ENCODE measurements at places on chromosomes 6 and 20.
A peak's percentile ranks its signal among the peaks of the same experiment; 100 is the strongest.

DNA sequence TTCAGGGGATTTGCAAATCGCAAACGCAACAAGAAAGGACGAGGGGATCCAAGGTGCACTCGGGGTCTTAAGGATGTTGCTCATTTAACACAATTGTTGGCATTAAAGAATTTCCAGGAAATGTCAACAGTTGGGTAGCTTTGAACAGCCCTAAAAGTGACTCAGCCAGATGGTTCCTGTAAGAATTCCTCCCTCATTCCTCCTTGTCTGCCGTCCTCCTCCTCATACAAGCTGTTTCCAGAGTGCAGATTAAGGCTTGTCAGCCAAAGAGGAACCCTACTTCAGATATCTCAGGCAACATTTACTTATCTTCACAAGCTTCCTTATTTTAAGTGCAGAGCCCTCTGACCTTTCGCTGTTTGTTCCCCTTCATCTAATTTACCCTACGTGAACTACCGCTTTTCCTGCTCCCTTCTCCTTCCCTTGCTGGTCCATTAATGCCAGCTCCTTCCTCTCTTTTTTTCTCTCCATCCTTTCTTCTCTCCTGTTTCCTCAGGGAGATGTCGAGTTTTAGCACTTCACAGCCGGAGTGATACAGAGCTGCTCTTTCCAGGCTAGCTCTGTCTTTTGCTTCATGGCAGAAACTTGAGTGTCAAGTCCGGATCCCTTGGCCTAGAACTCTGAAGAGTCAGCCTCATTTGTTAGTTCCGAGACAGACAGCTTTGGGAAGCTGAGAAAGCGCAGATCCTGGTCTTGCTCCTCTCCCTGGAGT lies 26.1 kb upstream of the TBC1D7 start:
- peak overlapping the region; percentile 86 for H3K4me3 ChIP-seq
- H3K4me1 ChIP-seq, result peaks cover 34% of the 10 kb centered on the region
- H3K27ac ChIP-seq, result peak overlapping the region; percentile 94
- DNase-seq, result no peak

DNA sequence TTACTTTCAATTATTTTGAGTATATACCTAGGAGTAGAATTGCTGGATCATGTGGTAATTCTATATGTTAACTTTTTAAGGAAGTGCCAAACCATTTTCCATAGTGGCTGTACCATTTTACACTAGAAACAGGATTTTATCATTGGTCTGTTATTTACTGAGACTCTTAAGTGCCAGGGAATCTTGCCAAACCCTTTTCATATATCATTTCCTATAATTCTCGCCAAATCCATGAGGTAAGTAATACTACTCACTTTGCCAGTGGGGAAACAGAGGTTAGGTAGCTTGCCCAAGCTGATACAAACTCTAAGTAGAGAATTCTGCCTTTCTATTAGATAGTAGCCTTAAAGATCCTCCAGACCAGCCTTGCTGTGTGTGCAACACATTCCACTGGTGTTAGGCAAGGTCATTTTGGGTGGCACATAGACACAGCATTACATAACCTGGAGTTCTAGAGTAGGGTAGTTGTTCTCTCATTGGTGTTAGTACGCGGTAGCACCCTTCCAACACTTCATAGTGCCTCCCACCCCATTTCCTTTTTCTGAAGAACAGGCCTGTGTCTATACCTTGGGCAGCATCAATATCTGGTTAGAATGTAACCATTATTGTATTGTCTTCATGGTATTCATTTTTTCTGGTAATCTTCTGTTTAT lies 65.5 kb downstream of the ARID1B start:
- DNase-seq, result no peak
- H3K27ac ChIP-seq, result peak overlapping the region; percentile 74
- H3K4me1 ChIP-seq, result peaks cover 81% of the 10 kb centered on the region
- peaks cover 4% of the 10 kb centered on the region for H3K36me3 ChIP-seq
- H3K27me3 ChIP-seq, result no peaks in the 10 kb centered on the region
- no peak overlapping the region for H3K4me3 ChIP-seq

DNA sequence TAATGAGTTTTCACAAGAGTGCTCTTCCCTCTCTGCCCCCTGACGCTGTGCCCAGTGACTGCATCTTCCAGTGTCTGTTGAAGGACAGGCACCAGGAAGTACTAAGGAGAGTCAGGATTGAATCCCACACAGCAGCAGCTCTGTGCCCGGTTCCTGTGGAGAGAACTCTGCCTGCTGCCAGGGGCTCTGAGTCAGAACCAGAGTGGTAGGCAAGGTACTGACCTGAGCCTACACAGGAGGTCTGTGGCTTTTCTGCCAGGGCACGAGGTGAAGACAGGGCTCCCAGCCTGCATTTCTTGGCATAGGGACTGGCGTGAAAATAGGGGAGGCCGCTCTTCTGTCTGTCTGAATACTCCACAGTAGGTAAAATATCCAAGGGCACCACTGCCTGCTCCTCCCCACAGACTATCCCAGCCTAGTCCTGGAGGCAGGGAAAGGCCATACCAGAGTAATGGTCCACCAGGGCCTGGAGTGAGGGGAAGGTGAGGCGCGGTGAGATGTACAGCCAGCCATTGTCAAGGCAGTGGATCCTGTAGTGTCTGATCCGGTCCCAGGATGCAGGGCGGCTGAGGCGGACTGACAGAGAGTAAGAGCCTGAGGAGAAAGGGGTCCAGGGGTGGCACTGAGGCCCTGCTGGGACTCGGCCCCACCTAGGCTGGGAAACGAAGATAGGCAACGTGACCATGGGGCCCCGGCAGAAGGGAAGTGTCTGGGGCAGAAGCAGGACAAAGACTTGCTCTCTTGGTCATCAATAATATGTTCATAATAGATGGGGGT lies 9.4 kb downstream of the RAB5IF start:
- peaks cover 82% of the 10 kb centered on the region for H3K36me3 ChIP-seq
- H3K4me3 ChIP-seq, result no peak overlapping the region
- DNase-seq, result no peak
- H3K4me1 ChIP-seq, result peaks cover 18% of the 10 kb centered on the region
- H3K27ac ChIP-seq, result peak overlapping the region; percentile 49

GRCh38 chr6:100726666-100727065 lies 154.5 kb downstream of the ASCC3 start:
- no peak overlapping the region for H3K27ac ChIP-seq
- no peak overlapping the region for H3K4me3 ChIP-seq
- peaks cover 8% of the 10 kb centered on the region for H3K36me3 ChIP-seq
- DNase-seq, result no peak
- H3K27me3 ChIP-seq, result no peaks in the 10 kb centered on the region

- no peaks in the 10 kb centered on the region for H3K36me3 ChIP-seq
- no peak overlapping the region for H3K27ac ChIP-seq
- H3K4me3 ChIP-seq, result no peak overlapping the region
- no peaks in the 10 kb centered on the region for H3K27me3 ChIP-seq
- H3K4me1 ChIP-seq, result peaks cover 4% of the 10 kb centered on the region
Measured at GRCh38 chr6:137119196-137120104, 54.0 kb downstream of the IL22RA2 start.

DNA sequence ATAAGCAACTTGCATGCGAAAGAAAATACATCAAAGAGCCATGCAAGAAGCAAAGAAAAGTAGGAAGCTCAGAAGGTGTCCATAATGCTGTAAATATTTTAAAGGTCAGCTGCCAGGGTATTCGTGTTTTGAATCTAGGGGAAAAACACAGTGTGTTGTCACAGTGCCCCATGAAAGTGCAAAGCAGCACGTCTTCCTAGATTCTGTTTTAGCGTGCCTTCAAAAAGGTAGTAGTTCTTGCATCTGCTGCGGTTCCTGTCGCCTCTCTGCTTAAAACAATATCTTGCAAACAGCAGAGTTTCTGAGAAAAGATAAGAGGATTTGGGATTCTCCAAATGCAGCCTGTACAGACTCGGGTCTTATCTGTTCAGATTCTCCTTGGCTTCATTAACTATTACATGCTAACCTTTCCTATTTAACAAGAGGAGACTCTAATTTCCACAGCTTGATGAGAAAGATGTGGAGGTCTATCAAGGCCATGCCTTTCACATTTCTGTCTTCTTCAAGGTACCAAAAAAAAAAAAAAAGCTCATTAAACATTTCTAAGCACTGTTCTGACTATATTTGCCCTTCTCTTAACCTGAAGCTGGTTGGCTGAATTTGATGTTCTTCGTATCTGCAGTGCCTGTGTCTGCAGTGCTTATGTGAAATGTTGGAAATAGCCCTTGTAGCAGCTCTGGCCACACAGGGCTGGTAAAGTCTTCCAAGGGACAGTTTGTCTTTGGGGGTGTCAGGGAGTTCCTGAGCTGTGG lies 297.5 kb downstream of the ADGB start:
- H3K27ac ChIP-seq, result no peak overlapping the region
- no peak overlapping the region for H3K4me3 ChIP-seq
- no peaks in the 10 kb centered on the region for H3K4me1 ChIP-seq
- H3K27me3 ChIP-seq, result peaks cover 8% of the 10 kb centered on the region
- peaks cover 3% of the 10 kb centered on the region for H3K36me3 ChIP-seq
- no peak for DNase-seq

DNA sequence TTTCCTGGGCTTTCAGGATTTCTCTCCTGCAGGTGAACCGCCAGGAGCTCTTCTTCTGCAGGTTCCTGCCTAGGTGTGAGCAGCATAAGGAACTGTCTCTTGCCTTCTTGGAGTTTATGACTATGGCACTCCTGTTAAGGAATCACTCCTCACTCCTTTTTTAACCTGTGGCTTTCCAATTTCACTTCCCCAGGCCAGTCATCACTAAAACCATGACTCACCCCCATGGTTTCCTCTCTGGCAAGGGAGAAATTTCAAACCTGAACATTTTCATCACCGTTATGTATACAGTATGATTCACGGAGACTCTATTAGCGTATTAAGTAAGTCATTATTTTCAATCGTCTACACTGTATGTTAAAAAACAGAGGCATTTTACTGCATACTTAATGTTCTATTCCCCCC lies 78.2 kb upstream of the ARID1B start:
- peaks cover 34% of the 10 kb centered on the region for H3K27me3 ChIP-seq
- no peak overlapping the region for H3K4me3 ChIP-seq
- no peak for DNase-seq
- H3K36me3 ChIP-seq, result no peaks in the 10 kb centered on the region
- H3K27ac ChIP-seq, result no peak overlapping the region
- no peaks in the 10 kb centered on the region for H3K4me1 ChIP-seq

DNA sequence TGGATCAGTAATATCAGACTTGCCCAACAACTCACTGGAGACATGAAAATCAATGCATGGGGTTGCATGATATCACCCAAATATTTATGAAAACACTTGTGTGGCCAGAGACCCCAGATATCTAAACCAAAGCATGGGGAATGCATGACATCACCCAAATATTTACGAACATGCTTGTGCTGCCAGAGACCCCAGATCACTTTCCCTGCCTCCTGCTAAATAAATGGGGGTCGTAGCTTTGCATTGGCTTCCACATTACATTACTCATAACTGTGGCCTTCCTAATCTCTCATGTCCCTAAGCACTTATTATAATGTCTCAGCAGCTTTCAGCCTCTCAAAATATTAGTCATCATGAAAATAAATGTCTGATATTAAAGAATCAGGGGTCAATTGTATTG lies 838.0 kb upstream of the DEFB115 start:
- no peak for DNase-seq
- H3K4me3 ChIP-seq, result no peak overlapping the region
- no peaks in the 10 kb centered on the region for H3K27me3 ChIP-seq
- H3K27ac ChIP-seq, result no peak overlapping the region

- no peaks in the 10 kb centered on the region for H3K27me3 ChIP-seq
- H3K27ac ChIP-seq, result no peak overlapping the region
- no peaks in the 10 kb centered on the region for H3K4me1 ChIP-seq
Measured at GRCh38 chr20:18390201-18390600, 76.6 kb downstream of the DZANK1 start.

- peaks cover 26% of the 10 kb centered on the region for H3K4me1 ChIP-seq
- no peak for DNase-seq
- H3K27me3 ChIP-seq, result no peaks in the 10 kb centered on the region
- no peak overlapping the region for H3K27ac ChIP-seq
Measured at GRCh38 chr6:45507186-45507585, 129.5 kb upstream of the SUPT3H start.

DNA sequence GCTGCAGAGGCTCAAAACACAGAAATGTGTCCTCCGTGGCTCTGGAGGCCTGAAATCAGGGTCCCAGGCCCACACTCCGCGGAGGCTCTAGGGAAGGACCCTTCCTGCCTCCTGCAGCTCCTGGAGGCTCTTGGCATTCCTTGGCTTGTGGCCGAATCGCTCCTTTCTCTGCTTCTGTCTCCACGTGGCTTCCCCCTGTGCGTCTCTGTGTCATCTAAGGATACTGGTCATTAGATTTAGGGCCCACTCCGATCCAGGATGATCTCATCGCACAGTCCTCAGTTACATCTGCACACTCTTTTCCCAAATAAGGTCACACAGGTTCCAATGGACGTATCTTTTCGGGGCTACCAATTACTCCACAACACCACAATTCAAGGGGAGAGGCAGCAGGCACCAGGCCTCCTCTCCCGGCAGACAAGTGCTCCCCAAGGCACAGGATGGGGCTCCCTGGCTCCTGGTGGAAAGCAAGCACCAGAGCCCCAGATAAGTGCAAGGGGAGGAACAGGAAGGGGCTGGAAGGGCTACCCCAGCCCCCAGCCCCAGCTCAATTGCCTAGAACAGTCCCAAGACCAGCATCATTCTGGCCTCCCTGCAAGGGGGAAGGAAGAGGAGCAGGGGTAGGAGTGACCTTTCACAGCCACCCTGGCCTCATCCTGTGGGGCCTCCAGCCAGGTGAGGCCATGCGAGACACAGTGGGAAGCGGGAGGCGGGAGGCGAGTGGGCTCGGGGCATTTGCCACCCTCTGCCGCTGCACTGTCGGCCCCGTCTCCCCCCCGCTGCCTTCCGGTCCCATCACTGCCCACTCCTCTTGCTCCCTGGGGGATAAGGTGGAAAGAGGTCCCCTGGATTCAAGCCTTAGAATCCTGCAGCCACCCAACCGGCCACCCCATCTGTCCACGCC lies 16.3 kb downstream of the NTSR1 start:
- no peaks in the 10 kb centered on the region for H3K36me3 ChIP-seq
- H3K27ac ChIP-seq, result no peak overlapping the region
- H3K4me3 ChIP-seq, result no peak overlapping the region
- peaks cover 6% of the 10 kb centered on the region for H3K4me1 ChIP-seq
- peaks cover 35% of the 10 kb centered on the region for H3K27me3 ChIP-seq

DNA sequence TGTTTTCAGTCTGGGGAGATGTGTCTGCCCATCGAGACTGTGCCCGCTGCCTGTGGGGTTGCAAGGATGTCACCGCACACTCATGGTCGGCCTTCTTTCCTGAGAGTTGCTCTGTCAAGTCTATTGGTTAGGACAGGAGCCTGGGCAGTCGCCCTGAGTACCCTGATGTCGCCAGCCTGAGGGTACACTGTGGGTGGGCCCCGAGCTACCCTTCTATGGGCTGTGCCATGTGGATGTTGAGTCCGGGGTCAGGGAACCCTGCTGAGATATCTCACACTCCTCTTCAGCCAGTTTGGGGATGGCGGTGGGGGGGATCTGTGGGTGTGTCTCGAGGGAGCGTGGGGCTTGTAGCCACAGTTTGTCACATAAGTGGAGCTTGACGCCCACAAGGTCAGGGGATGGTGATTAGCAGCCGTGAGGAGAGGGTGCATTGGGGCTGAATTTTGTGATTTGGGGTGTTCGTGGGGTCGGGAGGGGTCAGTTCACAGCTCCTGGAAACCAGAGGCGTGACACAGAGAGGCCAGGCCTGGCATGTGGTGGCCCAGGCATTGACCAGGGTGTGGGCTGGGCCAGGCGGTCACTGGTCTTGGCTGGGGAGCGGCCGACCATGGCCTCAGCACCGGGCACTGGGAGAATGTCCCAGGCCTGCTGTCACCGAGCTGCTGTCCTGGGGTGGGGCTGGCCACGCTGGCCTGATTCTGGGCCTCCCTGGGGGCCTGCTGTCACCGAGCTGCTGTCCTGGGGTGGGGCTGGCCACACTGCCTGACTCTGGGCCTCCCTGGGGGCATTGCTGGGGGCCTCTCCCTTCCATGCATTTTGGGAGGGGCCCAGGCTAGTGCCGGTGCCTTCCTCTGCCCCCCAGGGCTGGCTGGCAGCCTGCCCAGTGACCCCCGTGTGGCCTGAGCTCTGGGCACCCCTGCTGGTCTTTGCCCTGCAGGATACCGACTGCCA lies 1.6 kb upstream of the NPBWR2 start:
- no peaks in the 10 kb centered on the region for H3K36me3 ChIP-seq
- peaks cover 27% of the 10 kb centered on the region for H3K27me3 ChIP-seq
- H3K27ac ChIP-seq, result no peak overlapping the region
- DNase-seq, result no peak
- peaks cover 6% of the 10 kb centered on the region for H3K4me1 ChIP-seq
- H3K4me3 ChIP-seq, result no peak overlapping the region

Measured in effector memory CD8-positive, alpha-beta T cell (primary cell).